Osteocyte (in vitro differentiated cells): ENCODE measurements at places on chromosomes 7 and 10. TPM values are rescaled to one million over a fixed set of nuclear protein-coding genes. Genes with fewer than 3 reads are reported as not detected.
A peak's percentile ranks its signal among the peaks of the same experiment; 100 is the strongest.

DNA sequence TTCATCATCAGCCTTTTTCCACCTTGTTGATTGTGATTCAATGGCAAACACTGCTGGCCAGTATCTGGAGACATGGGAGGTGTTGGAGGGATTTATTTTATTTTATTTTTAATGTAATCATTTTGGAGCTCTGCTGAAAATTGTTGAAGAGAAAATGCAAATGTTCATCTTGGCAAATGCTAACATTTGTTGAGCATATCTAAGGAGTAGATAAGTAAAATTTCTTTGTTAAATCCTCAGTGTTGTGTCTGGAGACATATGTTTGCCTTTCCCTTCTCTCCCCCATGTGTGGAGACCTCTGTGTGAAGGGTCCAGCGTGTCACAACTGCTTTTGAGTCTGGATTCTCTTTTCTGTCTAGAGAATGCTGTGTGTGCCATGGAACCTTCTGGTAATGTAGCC, 300.3 kb downstream of the FZD1 start:
- no peak for DNase-seq

The RBP3 gene
- not detected in 2 replicates for total RNA-seq

The FOXI2 gene
- total RNA-seq: not detected in 2 replicates

DNA sequence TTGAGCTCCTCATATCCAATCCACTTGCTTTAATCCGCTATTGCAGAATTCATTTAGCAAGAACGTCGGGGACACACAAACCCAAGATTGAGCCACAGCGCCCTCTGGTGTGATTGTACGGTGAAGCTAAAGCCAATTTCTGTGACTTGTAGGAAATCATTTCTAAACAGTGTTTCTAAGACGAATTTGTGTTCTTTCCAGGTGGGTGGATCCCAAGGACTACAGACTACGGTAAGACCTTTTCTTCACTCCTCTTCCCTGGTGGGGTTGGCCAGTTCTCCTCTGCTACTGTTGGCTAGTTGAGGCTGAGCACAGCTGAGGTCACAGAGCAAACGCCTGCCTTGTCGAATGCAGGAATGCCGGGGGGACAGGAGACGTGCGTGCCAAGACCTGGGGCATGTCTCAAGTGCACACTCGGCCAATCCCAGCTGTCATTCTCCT, 5.2 kb downstream of the DMBT1 start:
- peak; percentile 91 for DNase-seq

GRCh38 chr10:682931-683447, 6.5 kb downstream of the DIP2C start:
- no peak for DNase-seq

GRCh38 chr7:40474790-40475680, 340.2 kb downstream of the SUGCT start:
- no peak for DNase-seq

DNA sequence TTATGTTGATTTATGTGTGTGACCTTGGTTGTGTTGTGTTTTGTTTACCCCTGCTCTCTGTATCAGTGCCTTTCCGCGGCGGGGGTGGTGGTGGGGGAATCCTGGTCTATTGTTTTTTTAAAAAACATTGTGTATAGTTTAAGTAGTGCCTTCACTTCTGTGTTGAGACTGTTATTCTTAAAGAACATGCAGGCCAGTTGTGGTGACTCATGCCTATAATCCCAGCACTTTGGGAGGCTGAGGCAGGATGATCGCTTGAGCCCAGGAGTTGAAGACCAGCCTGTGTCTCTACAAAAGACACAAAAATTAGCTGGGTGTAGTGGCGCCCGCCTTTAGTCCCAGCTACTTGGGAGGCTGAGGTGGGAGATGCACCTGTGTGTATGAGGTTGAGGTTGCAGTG, 429.0 kb upstream of the LRGUK start:
- DNase-seq: no peak

GRCh38 chr7:157003756-157004520, 6.5 kb downstream of the MNX1 start:
- DNase-seq: no peak

- no peak for DNase-seq
These were observed 3.6 kb upstream of the EPHB6 start for GRCh38 chr7:142851269-142851668.

- peak; percentile 21 for DNase-seq
These were observed 33.3 kb downstream of the PKD1L1 start for GRCh38 chr7:47914717-47915615.

- no peak for DNase-seq
These were observed 429.7 kb downstream of the EXOC4 start for GRCh38 chr7:133682364-133683181.

The OR2A12 gene
- total RNA-seq: not detected in 2 replicates
